ENCODE measurements at places on chromosomes 5 and 9.

DNA sequence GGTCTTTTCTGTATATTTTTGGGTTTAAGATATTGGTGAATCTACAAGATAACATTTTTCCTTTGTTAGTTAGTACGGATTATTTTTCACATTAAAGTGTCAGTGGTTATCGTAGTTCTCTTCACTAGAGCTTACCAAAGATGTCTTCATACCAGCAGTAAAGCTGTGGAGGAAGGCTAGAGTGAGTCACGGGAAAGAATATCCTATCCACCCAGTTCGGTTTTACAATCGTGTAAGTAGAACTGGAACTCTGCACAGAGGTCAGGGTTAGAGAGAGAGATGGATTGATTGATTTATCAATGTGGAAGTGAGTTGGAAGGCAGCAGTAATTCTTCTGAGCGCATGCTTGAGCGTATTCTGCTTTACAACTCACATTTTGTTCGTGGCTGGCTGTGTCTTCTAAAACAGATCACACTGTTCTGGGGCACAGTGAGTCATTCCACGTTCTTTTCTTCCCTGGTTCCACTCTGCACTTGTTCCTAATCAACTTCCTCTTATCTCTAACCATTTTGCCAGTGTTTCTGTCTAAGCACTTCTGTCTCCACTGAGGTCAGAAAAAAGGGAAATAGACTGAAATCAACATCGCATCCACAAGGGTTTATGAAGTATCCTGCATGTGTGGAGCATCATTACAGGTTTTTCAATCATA, 86.5 kb upstream of the ARRDC3 start:
- DNase-seq: no peak

DNA sequence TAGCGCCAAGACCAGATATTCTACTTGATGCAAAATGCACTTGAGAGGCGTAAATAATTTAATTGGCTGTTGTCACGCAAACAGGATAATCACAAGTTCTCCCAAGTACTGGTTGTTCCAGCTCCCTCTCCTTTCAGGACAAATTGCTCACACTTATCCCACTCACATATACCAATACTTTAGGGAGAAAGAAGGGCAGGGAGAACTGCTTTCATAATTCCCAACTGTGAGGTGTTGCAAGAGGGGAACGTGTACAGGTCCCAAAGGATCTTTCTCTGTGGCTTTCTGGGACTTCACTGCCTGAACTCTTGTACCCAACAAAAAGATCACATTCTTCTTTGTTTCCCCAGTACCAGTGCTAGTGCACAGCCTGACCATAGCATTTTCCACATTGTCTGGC, 21.5 kb upstream of the TGFBI start:
- DNase-seq: peak; percentile 26

GRCh38 chr5:173583346-173583745, 33.1 kb downstream of the BOD1 start:
- no peak for DNase-seq

DNA sequence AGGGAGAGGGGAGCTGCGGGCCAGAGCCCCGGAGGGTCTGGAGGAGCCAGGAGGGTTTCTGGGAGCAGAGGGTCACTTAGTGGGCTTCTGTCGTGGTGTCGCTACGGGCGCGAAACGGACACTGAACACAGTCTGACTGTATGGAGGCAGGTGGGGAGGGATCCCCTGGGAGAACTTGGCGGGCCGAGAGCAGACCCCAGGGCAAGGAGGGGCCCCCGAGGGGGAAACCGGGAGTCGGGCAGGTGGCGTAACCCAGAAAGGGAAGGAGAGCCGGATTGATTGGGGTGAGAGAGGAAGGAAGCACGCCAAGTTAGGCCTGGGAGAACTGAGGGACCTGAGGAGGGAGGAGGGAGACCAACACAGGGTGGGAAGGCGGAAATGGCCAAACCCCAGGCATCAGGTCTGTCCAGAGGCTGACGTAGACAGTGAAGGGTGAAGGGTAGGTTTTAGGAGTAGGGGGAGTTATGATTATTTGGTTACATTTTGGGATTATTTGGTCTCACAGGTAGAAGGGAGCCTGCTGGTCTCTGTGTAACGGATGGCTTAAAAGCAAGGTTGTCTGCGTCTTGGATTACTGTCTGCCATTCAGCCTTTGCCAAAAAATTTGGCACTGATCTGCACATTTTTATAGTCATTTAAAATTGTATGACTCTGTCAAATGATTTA, 3.3 kb upstream of the MSMP start:
- DNase-seq: no peak

DNA sequence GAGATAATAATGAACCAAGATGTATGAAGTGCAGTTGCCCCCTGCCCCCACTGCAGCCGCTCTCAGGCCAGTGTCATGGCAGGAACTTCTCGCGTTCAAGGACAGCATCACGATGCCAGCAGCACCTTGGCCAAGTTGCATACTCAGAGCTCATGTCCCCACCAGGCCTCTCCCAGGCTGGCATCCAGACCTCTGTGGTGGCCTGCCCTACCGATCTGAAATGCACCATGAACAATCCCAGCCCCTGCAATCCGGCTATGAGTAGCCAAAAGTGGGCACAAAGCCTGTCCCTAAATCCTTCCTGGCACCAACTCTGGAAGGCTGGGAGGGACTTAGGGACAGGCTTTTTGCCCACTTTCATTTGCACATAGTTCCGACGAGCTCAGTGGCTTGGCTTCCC, 140.9 kb downstream of the PAX5 start:
- no peak for DNase-seq

DNA sequence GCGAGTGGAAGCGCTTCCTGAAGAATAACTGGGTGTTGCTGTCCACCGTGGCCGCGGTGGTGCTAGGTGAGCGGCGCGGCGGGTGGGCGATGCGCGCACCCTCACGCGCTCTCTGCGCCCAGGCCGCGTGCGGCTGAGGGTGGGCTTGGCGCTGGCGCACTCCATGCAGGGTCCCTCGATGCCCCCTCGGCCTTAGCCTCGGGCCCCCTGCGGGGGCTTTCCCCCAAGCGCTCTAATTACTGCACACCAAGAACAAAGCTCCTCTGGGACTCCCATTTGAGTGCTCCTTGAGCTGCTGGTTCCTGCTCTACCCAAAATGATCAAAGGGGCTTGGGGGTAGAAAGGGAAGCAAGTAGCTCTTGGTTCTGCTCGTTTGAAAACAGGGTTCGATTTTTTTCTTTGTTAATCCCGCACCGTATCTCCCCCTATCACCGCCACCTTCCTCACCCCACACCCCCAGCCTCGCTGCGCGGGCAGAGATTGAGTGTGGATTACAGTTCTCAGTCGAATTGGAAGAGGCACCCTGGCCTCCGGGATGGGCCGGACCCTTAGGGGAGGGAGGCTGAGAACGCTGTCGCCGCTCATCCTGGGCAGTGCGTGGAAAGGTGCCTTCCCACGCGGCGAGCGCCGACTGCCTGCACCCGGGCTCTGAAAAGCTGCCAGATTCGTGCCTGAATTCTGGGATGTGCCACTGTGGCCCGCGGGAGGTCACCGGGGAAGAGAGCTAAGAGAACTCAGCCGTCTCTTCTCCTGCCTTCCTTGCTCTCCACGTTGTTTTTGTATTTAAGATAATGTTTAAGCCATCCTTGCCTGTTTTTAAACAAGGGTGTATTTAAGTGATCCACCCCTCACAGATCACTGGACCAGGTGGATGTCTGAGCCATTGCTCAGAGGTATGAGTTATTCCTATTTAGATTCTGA, 697 bp downstream of the SLC1A1 start:
- no peak for DNase-seq

- peak; percentile 17 for DNase-seq
These were observed 2.6 kb upstream of the SPDL1 start for GRCh38 chr5:169580964-169581363.

Data from fibroblast of skin of right biceps (primary cell).